ENCODE measurements at places on chromosomes 7 and 10.

DNA sequence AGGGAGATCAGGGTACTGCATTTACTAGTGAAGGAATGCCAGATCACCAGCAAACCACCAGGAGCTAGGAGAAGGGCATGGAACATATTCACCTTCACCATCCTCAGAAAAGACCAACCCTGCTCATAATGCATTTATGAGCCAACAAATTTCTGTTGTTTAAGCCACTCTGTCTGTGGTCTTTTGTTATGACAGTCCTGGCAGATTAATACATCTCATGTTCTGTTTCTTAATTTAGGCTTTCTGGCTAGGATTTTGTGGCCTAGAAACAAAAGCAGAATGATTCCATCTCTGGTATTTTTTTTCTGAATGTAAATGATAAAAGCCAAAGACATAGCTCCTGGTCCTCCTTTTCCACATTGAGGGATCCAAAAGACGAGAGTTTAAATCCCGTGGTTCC, 797.9 kb downstream of the TYW1 start:
- DNase-seq = no peak

GRCh38 chr10:104809288-104810090, 168.4 kb downstream of the SORCS3 start:
- peak; percentile 88 for DNase-seq

- no peak for DNase-seq
Measured at GRCh38 chr10:5737352-5737751, 52.7 kb downstream of the TASOR2 start.

- DNase-seq = no peak
Measured at GRCh38 chr10:9296190-9296589, 1241.7 kb downstream of the GATA3 start.

Data from NCI-H69 (cell line).